ENCODE measurements at places on chromosomes 5 and 9.

- DNase-seq = no peak
Observed at GRCh38 chr5:4831325-4831724, 308.8 kb upstream of the ADAMTS16 start.

- DNase-seq = no peak
Observed at GRCh38 chr9:122030357-122030756, 62.8 kb downstream of the TTLL11 start.

GRCh38 chr5:77797136-77797535 is 21.0 kb upstream of the TBCA start:
- no peak for DNase-seq

- DNase-seq = no peak
Observed at GRCh38 chr5:168647083-168647482, 67.9 kb upstream of the PANK3 start.

- no peak for DNase-seq
Observed at GRCh38 chr5:83151821-83152220, 74.5 kb downstream of the XRCC4 start.

GRCh38 chr9:113715086-113715485 is 161.0 kb upstream of the ZNF618 start:
- no peak for DNase-seq

GRCh38 chr5:81854915-81855314 is 104.0 kb upstream of the SSBP2 start:
- DNase-seq = no peak

- no peak for DNase-seq
Observed at GRCh38 chr9:103407260-103407659, 412.1 kb downstream of the CYLC2 start.

- DNase-seq = no peak
Observed at GRCh38 chr5:106202035-106202434, 1468.7 kb downstream of the EFNA5 start.
